ENCODE measurements at places on chromosomes 6 and 20.

GRCh38 chr6:154509421-154510143 is 903 bp downstream of the CNKSR3 start:
- no peak for DNase-seq

- DNase-seq = no peak
These were observed 2.3 kb upstream of the OCSTAMP start for GRCh38 chr20:46552460-46553420.

DNA sequence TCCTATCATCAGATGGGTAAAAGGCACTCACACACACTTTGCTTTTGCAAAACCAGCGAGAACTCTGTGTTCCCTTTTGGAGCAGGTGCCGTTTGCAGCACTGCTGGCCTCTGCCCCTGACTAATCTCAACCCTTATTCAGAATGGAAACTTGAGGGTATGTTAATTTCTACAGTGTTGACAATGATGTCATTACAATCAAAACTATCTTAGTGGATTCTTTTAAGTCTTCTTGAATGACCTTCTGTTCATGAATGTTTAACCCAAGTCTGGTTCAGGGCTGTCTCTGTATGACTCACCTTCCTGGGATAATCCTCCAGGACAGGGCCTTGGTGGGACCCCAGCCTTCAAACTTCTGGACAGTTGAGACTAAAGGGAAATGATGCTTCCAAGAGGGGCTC is 197.9 kb downstream of the CDH4 start:
- no peak for DNase-seq

DNA sequence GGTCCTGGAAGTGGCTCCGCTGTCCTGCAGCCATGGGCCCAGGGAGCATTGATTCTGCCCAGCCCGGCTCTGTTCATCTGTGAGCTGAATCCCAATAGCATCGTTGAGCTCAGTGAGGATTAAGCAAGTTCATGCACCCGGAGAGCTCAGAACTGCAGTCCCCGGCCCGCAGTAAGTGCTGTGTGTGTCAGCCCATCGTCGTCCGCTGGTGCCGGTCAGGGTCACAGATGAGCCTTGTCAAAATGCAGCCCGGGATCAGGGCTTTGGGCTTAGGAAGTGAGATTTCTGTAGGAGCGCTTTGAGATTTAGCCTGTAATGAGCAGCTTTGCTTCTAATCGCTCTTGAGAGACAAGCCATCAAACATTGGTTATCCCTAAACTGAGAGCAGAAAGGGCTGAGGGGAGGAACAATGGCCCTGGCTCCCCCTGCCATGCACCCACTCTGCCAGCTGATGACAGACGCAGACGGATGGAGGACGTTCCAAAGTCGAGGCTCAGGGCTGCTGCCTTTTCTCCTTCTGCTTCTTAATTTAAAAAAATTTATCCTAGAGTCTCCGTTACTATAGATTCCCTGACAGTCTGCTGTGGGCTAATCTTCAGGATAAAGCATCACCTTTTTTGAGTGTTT is 25.6 kb upstream of the SULF2 start:
- DNase-seq = no peak

- DNase-seq = no peak
These were observed 194.6 kb downstream of the EPM2A start for GRCh38 chr6:145540741-145541140.

DNA sequence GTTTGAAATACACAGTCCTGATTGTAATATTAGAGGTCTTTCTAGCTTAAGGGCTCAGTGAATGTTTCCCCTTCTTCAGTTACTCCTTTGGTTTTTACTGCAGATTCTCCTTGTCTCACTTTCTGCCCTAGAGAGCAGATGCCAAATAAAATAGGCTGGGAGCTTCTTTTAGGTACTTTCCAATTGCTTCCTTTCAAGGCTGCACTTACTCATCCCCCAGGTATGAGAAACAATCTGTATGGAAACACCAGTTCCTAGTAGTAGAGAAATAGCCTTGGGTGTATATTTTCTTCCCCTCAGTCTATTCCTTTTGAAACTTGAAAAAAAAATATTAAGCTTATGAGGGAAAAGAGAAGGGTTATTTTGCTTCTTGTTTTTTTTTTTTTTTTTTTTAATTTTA is 139.7 kb downstream of the PAK5 start:
- DNase-seq = no peak

- no peak for DNase-seq
These were observed 82.7 kb upstream of the DUSP22 start for GRCh38 chr6:209432-210103.

DNA sequence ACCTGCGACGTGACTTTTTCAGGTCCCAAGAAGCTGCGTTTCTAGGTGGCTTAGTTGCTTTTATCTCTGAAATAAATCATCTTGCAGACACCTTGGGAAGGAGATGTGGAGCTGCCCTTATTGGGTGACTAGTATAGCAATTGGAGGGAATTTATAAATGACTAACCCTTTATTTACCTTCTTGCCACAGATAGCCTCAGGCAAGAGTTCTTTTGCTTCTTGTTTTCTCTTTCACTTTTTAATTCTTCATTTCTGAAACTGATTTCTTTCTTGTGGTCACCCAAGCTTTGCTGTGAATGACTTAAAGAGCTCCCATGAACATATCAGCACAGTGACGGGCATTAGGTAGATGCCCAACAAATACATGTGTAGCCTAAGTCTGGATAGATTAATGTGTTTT is 3.0 kb downstream of the ADGRF4 start:
- DNase-seq = no peak

DNA sequence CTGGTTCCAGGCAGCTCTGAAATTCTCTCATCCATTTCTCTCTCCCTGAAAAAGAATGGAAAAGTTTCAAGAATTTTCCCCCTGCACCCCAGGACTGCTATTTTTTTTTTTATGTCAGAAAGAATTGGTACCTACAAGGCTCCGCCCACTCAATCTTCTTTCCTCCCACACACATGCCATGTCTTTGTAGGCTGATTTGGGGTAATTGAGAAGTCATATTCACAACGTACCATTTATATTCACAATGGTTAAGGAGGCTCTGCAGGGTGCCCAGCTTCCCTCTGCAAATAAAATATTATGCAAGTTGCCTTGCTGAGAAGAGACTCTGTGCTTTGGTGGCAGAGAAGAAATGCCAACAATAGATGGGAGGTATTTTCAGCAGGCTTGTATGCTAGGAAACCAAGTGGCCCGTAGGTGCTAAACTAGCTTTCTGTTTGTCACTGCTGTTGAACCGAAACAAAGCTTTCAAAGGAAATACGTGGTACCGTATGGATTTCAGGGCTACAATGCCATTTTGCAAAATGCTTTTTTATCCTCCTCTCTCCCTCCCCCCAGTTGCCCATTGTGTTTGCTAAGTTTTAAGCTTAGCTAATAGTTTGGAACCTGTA is 150.0 kb downstream of the PHACTR1 start:
- no peak for DNase-seq

DNA sequence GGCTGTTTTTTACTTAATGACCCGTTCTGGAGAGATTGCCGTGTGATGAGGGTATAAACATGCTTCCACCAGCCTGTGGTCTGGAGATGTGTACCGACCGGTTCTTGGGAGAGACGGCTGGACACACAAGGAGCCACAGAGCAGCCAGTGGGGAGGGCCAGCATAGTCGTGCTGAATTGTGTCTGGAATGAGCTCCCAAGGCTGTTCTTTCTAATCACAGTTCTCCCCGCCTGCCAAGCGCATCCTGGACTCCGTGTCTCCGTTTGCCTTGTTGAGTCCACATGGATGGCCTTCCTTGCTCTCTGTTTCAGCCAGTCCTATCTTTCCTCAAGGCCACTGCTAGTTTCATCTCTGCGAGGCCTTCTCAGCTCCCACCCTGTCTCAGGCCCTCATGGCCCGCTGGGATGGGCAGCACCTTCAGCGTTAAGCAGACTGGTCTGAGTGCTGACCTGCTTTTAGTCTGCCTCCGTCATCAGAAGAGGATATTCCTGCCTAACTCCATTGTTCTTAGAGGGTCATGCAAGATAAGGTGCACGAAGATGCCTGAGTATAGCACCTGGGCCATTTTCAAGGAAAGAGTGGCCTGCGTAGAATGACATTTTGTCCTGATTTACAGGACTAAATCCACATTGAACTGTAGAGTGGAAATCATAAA is 20.6 kb downstream of the MANBAL start:
- no peak for DNase-seq

- DNase-seq = no peak
These were observed 429.1 kb downstream of the HTR1B start for GRCh38 chr6:77034161-77034560.

- no peak for DNase-seq
These were observed 203.5 kb downstream of the UTRN start for GRCh38 chr6:144488590-144488989.

Measured in hypothalamus (tissue), 51 donors.